ENCODE measurements at places on chromosomes 6 and 20. TPM values are rescaled to one million over a fixed set of nuclear protein-coding genes. Genes with fewer than 3 reads are reported as not detected.

DNA sequence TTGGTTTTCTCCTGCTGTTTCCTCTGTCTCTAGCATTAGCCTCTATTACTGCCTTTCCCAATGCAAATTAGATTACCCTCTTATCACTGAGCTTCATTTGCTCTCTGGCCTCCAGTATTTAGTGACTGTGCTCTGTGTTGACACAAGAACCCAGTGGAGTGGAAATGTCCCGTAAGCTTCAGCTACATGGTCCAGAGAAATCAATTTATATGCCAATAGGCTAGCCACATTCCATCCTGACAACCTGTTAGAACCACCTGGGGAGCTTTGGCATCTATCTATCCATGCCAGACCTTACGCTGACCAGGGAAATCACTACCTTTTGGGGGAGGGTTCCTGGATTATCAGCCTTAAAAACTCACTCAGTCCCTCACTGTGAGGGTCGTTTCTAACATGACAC lies 459.6 kb downstream of the UTRN start:
- DNase-seq = no peak

The COL19A1 gene
- total RNA-seq = 0.19 TPM

DNA sequence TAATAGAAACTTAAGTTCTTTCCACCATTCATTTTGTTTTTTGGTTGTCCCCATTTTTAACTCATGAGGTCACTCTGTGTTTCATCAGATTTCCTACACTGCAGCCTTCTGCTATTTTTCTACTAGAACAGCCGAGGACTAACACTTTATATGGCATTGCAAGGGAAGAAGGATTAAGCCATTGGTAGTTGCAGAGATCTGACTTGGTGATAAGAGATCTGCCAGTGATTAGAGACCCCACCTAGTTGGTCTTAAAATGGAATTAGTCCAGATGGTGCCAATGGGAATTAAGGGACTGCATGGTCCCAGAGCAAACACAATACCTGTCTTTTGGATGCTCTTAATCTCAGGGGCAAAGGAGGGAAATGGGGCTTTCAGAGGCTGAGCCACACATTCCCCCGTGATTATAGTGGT lies 125.5 kb upstream of the TMEM170B start:
- DNase-seq = no peak

DNA sequence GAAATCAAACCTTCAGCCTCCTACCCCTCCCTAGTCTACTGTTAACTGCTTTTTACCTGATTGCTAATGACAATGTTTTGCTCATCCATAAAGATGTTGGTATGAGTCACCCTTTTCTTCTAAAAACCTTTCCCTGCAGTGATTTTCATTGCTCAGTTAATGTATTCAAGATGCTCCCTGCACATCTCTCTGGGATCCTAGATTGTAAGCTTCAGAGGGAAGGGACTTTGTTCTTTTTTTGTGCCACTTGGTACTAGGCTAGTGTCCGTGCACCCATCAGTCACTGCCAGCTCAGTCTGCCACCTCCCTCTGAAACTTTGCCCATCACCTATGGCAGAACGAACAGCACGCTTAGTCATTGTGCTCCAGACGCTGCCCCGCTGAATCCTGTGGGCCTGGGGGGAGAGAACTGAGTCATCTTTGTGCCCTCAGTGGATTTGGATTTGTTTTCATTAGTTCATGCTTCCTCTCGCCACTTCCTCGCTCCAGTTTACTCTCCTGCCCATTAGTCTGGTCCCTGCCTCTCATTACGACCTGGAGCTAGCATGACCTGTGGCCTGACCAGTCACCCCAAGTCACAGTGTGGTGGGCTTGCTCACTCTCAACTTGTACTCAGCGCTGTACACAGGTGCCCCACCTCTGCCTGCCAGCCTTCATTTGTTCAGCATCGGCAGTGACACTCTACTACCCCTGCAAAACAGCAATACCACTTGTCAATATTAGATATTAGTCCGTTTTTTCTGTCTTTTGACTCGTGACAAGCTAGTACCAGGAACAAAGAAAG lies 78.0 kb upstream of the TMEM181 start:
- DNase-seq = no peak

GRCh38 chr6:44489910-44490604 lies 102.6 kb downstream of the CDC5L start:
- no peak for DNase-seq

GRCh38 chr6:52634211-52634610 lies 36.7 kb upstream of the TMEM14A start:
- no peak for DNase-seq

The SLC22A2 gene
- total RNA-seq = not detected

The COL21A1 gene
- total RNA-seq = 20.5 TPM

GRCh38 chr20:49037962-49038387 lies 8.1 kb upstream of the CSE1L start:
- DNase-seq = no peak

The SNAP91 gene
- 0.49 TPM for total RNA-seq

DNA sequence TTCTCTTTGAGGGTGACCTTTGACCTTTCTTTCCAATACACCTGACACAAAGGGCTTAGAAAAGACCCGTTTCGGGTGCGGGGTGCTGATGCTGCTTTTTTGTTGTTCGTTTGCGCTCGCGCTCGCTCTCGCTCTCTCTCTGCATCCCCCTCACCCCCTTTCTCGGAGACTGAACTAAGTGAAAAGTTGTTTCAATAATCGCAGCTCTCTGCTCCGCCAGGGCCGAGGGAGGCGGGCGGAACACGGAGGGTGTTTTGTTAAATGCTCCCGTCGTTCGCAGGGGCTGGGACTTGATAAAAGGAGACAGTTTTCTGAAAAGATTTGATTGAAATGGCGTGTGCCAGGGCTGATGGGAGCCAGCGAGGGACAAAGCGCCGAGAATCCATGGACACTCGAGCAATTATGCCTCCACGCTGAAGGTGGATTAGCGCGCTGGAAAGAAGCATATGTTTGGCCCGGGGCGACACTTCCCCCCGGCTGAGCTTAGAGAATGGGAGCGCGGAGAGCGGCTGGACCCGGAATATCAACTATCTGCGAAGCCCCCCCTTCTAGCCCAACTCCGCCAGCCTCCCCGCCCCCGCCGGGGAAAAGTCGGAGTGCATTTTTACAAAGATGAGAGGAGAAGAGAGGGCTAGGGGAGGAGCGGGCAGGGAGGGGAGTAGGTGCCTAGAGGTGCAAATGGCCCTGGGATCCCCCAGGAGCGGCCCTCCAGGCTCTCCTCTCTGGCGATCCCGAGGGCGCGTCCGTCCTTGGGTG lies 25.0 kb downstream of the TFAP2A start:
- DNase-seq = no peak

DNA sequence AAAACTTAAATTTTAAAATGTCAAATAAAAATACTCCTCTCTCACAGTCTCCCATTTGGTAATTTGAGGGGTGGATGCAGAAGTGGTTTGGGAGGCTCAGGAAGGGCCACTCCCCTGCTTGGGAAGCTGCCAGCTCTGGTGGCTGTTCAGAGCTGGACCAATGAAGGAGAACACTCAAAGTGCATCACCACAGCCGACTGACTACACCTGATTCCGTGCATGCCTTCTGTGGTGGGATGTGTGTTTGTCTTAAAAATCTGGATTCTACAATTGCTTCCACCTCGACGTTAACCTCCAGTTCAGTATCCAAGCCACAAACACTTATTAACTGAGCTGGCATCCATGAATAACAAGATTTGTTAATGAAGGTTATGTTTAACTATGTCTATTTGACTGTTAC lies 137.3 kb downstream of the FOXC1 start:
- no peak for DNase-seq

GRCh38 chr20:63846888-63847236 lies 14.4 kb upstream of the ABHD16B start:
- DNase-seq = no peak

The PTK7 gene
- 9.4 TPM for total RNA-seq

The OR2J3 gene
- not detected for total RNA-seq

The ASIP gene
- total RNA-seq = not detected
